ENCODE measurements at places on chromosomes 13 and 19.

DNA sequence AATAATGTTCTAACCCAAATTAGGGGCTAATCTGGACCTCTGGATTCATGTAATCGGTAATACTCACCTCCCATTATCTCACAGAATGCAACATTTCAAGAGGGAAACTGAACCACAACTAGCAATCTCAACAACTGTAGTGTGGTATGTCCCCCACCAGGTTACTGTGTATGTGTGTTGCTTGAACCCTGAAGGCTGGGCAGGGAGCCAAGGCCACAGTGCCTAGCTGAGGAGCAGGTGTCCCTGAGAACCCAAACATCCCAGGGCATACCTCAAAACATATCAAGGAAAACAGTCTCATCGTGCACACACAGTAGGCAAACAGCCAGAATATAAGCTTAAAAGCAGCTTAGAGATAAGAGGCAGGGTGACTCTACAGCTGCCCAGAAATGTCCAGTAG, 20.5 kb upstream of the NEK3 start:
- no peak for DNase-seq

GRCh38 chr13:88674841-88675240, 1003.7 kb downstream of the SLITRK5 start:
- no peak for DNase-seq

- no peak for DNase-seq
These were observed 35.6 kb downstream of the EFNB2 start for GRCh38 chr13:106499896-106500295.

DNA sequence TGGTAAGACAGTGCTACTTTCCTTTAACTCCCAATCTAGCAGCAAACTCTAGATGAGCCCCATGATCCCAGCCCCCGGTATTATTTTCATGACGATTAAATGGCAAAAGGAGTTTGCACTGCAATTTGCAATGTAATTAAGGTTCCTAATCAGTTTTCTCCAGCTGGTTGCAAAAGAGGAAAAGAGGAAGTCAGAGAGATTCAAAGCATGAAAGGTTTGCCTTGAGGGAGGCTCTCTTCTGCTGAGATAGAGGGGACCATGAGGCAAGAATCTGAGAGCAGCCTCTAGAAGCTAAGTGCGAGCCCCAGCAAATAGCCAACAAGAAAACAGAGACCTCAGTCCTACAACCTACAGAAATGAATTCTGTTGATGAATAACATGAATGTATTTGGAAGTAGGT, 527.1 kb downstream of the UQCRFS1 start:
- no peak for DNase-seq

DNA sequence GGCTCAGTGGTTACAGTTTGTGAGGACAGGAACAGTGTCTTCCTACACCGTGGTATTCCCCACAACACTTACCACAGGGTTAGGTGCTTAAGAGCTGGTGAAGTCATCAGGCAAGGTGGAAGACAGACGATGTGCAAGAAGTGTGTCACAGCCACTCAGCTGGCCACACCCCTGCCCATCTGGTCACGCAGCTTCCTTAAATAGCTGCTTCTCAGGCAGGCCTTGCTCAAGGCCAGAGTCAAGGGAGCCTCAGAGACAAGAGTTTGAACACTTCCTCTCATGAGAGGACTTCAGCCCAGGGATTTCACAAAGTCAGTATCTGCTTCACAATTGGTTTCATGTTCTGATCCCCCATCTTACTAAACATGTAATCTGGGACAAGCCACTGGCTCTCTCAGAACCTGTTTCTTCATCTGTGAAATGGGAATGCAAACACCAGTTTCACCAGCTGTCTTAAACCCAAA, 80.3 kb upstream of the FRY start:
- no peak for DNase-seq

GRCh38 chr13:33123066-33123859, 107.0 kb downstream of the KL start:
- DNase-seq, result no peak

DNA sequence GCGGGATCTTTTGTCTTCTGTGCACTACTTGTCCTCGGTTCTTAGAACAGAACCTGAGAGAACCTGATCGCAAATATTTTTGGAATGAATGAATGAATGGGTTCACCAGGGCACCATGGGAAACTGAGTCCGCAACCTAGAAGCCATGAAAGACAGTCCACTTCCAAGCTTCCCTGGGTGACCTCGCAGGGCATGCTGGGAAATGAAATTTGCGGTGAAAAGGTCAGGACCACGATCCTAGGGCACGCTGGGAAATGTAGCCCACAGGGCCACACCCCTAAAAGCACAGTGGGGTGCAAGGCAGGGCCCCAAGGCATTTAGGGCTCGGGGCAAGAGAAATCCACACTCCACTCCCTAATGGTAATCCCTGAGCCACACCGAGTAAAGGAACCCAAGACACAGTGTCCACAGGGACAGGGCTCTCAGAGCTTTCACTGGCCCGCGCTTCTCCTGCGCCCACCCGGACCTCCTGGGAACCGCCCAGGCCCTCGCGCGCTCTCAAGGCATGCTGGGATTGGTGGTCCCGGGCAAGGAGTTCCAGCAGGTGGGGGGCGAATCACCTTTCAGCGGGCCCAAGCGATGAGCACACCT, 1.1 kb upstream of the PPP1R12C start:
- no peak for DNase-seq

DNA sequence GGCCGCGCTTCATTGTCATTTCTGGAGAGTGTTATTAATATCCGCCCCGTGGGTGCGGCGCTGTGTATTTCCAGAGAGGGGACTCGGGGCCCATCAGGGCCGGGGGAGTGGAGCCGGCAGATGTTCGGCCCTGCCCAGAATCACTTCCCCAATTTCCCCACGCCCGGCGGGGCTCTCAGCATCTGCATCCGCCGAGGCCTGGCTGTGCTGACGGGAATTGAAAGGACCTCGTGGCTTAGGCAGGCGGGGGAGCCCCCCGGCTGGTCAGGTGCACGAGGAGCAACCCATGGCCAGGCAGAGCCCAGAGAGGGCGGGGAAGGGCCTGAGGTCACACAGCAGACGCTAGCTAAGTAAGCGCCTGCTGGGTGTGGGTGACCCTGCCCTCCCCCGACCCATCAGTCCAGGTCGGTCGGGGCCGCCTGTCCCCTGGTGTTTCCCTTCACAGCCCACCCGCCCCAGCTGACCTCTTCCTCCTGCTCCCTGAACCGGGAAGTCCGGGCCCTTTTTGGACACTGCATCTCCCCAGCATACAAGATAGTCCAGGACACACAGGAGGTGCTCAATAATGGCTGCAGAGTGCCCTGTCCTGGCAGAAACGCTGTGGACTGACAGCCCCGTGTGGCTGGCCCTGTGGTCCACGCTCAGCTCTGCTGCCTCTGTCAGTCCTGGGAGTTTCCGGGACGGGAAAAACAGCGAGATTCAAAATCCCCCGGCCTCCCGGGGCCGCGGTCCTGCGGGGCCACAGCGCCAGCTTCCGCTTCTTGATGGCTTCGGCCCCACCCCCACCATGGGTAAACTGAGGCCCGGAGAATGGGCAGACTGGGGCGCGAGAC, 22.1 kb downstream of the ARID3A start:
- DNase-seq, result no peak

DNA sequence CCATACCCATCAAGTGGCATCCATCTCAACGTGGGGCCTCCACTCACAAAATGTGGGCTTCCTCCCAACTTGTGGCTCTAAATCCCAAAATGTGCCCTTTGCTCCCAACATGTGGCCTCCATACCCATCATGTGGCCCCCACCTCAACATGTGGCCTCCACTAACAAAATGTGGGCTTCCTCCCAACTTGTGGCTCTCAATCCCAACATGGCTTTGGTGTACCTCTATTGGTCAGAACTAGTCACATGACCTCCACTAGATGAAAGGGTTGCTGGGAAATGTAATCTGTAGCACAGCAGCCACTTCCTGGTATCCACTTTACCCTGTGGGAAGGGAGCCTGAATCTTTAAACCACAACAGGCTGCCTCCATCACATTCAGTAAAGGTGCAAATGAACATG, 10.1 kb upstream of the ACER1 start:
- DNase-seq, result no peak

DNA sequence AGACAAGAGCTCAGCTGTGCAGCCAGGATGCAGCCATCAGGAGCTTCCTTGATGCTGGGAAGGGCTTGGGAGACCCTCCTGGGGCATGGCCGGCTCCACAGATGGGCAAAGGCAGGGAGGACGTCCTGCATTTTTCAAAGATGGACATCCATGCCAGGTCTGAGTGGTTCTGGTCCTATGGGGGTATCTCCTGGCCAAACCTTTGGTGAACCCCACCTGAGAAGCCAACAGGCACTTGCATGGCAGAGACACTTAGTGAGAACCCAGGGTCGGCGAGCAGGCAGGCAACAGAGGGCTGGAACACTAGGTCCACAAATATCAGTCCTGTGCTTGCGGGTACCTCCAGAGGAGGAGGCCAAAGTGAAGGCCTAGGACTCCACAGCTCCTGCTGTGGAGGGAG, 70.0 kb downstream of the KCTD15 start:
- no peak for DNase-seq

DNA sequence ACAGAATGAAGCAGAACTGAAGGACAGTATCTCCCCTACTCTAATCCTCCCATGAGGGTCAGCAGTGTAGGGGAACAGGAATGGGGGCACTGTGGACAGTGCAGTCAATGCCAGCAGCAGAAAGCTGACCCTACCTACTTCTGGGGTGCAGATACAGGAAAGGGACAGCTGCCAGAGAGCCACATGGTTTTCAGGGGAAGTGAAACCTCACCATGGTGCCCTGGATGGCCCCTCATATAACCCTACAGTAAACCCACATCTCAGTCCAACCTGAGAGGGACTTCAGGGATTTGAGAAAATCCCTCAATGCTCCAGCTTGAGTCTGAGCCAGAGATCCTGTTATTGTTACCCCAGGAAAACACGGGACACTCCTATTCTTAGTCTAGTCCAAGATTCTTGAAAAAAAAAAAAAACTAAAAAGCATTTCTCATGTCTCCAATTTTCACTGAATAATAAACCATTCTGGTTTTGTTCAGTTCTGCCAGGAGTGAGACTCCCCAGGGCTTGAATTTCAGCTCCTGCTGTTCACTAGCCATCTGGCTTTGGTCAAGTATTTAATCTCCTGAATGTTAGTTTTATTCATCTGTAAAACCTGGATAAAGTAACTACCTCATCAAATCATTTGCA, 511.6 kb upstream of the ARGLU1 start:
- DNase-seq, result peak; percentile 32

GRCh38 chr19:277581-278165, 13.5 kb downstream of the PLPP2 start:
- no peak for DNase-seq

- no peak for DNase-seq
These were observed 44.6 kb downstream of the ANKRD27 start for GRCh38 chr19:32630338-32630737.

DNA sequence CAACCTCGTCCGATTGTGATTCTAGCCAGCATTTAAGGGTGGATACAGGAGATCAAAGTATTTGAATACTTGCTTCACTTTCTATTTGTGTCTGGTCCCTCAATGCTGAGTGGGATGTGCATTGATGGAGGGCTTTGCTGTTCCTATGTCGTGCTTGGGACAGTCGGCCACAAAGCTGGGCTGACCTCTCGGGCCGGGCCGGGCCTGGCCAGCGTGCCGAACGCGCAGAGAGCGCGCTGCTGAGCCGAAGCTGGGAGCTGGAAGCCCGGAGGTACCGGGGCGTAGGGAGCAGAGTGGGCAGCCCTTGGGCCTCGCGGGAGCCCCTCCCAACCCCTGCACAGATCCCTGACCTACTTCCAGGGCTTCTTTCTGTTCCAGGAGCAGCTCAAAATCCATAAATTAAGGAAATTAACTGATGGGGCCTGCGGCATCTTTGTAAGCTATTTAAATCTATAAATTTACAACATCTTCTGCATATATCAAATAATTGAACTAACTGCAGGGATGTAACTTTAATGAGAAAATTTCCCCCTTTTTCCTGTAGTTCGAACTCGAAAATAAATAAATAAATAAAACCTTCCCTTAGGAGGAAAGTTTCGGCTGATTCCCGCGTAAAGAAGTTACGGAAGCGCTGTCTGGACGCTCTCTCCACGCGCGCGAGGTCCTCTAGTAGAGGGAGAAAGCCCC, 1.8 kb upstream of the KCTD15 start:
- DNase-seq, result no peak

- no peak for DNase-seq
These were observed 709.8 kb upstream of the PCDH20 start for GRCh38 chr13:62125451-62125850.

- peak; percentile 53 for DNase-seq
These were observed 30.5 kb upstream of the COX7A1 start for GRCh38 chr19:36182612-36183244.

GRCh38 chr13:46751811-46752635, 44.9 kb downstream of the ESD start:
- DNase-seq, result peak; percentile 52

- no peak for DNase-seq
These were observed 2.8 kb upstream of the CERS4 start for GRCh38 chr19:8206147-8207087.

DNA sequence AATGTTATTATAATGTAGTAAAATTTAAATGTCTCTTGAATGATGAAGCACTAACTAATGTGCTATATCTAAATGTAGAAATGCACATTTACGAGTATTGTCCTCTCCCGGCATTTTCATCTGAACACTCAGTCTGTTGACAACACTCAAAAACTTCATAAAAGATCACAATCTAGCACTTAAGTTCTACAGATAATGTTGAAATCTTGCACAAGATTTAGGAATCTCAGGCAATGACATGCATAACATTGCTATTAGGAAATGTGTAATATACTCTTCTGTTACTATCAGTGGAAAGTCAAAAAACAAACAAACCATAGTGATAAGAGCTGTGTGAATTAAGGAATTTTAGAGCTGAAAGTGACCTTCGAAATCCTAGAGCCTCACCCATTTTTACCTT, 37.5 kb upstream of the XPO4 start:
- DNase-seq, result no peak

DNA sequence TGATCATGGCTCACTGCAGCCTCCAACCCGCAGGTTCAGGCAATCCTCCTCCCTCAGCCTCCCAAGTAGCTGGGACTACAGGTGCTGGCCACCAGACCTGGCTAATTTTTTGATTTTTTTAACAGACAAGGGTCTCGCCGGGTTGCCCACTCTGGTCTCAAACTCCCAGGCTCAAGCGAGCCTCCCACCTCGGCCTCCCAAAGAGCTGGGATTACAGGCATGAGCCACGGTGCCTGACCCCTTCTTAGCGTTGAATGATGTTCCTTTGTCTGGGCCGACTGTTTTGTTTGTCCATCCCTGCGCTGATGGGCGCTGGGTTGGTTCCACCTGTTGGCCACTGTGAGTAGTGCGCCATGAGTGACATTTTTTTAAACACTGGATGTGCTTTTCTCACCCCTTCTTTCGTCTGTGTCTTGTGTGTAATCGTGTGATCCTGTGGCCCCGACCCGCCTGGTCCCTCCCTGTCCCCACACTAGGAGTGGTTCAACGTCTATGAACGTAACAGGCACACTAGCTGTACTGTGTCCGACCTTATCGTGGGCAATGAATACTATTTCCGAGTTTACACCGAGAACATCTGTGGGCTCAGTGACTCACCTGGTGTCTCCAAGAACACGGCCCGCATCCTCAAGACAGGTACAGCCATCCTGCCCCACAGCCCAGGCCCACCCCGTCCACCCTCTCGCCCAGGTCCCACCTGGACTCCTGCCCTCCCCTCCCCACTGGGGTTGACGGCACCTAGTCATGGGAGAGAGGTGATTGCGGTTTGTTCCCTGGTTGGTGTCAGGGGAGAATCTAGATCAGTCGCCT, 15.0 kb upstream of the EMC10 start:
- peak; percentile 48 for DNase-seq

GRCh38 chr13:20342311-20342710, 110.2 kb upstream of the GJB6 start:
- DNase-seq, result no peak

- no peak for DNase-seq
These were observed 3.2 kb downstream of the ERF start for GRCh38 chr19:42251572-42252358.

- no peak for DNase-seq
These were observed 2.0 kb downstream of the MED25 start for GRCh38 chr19:49820125-49820524.

Measured in astrocyte of the cerebellum (primary cell).